ENCODE measurements at places on chromosomes 2 and 18.

GRCh38 chr2:42976351-42976750 lies 184.0 kb upstream of the HAAO start:
- no peak for DNase-seq

DNA sequence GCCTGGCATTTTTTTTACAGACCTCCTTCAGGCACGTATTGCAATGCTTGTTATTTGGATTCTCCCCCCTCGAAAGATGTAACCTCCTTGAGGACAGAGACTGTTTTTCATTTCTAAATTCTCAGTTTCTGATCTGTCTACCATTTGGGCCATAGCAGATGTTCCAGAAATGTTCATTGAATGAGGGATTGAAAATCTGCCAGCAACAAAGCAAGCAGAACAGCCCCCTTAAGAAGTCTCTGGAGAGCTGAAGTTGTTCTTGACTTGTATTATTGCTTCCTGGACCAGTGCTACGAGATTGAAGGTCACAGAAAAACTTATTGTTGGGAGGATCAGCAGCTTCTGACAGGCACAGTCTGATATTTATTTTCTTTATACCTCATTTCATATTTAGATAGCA lies 355.5 kb downstream of the EPHA4 start:
- no peak for DNase-seq

GRCh38 chr2:145587922-145588321 lies 1068.0 kb upstream of the ZEB2 start:
- DNase-seq: no peak

DNA sequence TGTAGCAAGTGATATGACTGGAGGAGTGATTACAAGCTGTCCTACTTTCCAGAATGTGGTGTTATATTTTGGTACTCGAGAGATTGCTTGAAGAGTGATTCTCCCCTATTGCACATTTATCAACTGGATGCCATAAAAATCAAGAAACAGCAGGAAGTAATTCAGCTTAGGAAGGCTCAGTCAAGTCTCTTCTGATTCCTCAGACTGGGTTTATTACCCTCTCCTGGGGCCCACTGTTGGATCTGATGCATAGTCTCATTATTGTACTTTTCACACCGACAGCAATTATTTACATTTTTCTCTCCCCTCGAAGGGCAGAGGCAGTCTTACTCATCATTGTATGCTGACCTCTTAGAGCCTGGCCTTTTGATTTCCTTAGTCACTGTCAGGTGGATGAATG lies 9.3 kb downstream of the NOSTRIN start:
- DNase-seq: no peak
